ENCODE measurements at places on chromosomes 6 and 20.

- no peak for DNase-seq
Observed at GRCh38 chr6:31328355-31328960, 28.5 kb downstream of the HLA-B start.

GRCh38 chr6:27293436-27294098, 18.5 kb downstream of the POM121L2 start:
- no peak for DNase-seq

DNA sequence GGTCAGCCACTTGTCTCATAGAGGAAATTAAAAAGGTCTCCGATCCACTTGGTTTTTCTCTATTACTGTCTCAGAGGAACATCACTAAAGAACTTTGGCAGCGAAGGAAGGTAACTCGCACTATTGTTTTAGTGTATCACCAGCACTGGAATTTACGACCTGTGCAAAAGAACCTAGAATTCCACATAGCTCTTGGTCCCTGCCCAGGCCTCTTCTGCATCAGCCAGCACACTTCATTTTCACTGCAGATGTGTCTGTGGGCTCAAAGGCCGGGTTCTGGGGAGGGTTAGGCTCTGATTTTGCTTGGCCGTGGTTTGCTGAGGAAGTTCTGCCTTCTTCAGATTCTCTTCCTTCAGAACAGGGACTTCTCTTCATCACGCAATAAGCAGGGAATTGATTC, 102.8 kb upstream of the TMEM181 start:
- no peak for DNase-seq

GRCh38 chr6:56820060-56820459, 134.8 kb upstream of the BEND6 start:
- DNase-seq, result no peak

DNA sequence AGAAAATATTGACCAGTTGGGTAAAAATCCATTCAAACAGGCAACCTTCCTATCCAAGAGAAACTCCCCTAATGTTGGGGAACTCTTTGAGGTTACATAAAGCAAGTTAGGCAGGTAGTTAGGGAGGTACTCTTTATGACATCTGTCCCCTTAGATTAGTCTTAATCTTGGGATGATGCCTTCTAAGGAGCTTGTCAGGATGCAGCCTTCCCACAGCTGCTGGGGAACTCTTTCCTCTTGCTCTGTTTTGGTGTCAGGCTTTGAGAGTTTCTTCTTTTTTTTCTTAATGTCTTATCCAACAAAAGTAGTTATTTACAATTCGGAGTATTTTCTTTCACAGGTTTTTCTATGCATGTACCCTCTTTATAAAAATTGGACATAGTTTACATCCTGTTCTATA, 194.8 kb downstream of the CDKAL1 start:
- DNase-seq, result no peak

GRCh38 chr6:165751486-165751885, 88.4 kb upstream of the PDE10A start:
- no peak for DNase-seq

Data from CD14-positive monocyte (primary cell).